ENCODE measurements at places on chromosomes 2 and 18. TPM values are rescaled to one million over a fixed set of nuclear protein-coding genes. Genes with fewer than 3 reads are reported as not detected.

DNA sequence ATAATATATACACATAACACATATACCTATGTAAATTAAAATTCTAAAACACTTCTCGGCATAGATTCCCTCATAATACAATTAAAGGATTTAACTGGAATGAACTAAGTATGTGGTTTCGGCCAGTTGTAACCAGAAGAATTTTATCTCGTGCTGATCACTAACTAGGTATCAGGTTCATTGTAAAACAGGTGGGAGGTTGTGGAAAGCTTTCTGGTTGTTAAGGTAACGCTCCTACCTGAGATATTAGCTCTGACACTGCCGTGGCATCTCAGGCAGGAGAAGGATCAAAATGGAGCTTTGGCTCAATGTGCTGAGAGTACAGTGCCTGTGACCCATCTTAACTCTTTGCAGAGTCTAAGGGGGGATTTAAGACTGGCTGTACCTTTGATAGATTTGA is 42.5 kb downstream of the SLC9A2 start:
- DNase-seq, result no peak

GRCh38 chr2:23420840-23421476 is 36.0 kb downstream of the KLHL29 start:
- DNase-seq, result no peak

GRCh38 chr2:108257757-108258331 is 18.1 kb downstream of the SULT1C3 start:
- no peak for DNase-seq

DNA sequence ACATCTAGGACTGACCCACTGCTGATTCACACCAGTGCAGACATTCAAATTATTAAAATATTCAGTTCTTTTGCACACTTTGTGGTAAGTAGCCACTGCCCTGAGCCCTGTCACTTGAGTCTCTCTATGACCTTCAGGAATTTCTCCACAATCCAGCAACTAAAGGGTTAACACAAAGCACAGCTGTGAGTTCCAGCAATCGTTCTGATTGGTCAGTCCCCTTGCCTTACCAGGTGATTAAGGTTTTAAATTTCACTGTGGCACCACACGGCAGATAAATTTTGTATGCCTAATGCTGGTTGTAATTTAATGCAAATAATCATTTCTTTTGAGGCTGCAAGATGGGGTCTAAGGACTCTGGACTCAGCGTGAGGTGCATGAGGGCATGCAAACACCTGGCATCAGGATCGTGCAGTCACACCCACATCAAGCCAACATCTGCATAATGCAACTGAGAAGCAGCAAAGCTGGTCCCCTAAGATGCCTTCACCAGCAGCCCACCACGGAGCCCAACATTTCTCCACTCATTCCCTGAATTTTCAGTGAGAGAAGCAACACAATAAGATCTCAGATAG is 36.6 kb downstream of the SLC14A1 start:
- no peak for DNase-seq

- no peak for DNase-seq
Measured at GRCh38 chr18:45012286-45012685, 331.6 kb downstream of the SETBP1 start.

DNA sequence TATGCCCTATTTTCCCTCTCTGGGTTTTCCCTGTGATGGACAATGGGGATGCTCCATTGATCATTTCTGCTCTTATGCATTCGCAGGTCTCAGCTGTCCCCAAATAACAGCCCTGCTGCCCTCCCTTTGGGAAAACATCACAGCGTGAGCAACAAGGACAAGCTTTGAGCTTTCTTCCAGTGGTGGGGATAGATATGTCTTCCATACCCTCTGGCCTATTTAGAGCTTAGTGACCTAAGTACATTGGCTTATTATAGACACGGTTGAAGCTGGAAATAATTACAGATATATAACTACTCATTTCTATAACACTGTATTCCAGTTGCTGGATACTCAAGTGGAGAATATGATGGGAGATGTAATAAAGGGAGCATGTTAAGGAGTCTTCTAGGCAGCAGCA is 304.3 kb upstream of the MGAT5 start:
- DNase-seq, result no peak

DNA sequence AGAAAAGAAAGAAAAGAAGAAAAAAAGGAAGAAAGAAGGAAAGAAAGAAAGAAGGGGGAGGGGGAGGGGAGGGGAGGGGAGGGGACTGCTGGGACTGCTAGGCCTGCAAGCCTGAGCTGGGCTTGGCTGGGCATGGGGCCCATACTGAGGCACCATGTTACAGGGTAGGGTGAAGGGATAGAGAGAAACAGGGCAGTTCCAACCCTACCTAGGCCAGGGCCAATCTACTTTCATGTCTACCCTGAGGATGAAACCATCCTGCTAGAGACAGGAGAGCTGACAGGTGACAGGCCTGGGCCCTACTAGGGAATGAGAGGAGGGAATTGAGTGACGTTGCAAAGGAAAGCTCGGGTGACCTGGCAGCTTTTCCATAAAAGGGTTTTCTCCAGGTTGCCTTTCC is 41.7 kb downstream of the TEX44 start:
- no peak for DNase-seq

GRCh38 chr2:10235909-10236550 is 66.7 kb upstream of the HPCAL1 start:
- DNase-seq, result no peak

DNA sequence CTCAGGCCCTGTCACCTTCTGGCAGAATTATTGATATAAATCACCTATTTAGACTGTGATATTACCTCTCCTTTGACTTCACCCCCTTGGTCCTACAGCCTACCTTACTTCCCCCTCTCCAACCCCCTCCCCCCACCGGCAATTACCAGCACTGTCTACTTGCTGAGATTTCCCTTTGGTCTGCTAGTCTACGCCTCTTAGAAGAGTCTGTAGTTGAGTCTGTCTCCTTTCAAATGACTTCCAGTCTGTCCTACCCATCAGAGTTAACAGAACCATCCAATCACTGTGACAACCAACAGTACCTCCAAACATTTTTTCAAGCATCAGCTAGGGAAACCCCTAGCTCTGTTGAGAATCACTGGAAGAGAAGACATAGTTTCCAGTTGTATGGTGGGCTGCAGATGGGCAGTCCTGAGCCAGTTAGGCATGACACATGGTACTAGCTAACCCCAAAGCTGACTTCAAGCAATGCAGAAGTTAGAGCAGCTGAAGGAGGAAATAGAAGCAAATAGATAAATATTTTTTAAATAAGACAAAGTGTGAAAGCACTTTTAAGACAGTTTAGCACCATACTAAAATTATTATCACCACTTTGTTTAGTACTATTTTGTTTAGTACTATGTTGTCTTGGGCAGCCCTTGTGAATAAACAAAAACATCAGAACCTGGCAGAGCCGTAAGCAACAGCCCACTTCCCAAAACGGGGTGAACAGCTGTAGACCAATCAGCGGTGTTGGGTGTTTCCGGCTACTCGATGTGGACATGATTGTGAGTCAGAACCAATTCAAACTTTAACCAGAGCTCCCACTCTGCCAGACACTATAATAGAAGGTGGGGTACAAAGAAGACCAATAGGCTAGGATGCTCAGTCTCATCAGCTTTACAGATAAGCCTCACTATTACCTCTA is 2.7 kb upstream of the ASNSD1 start:
- DNase-seq, result no peak

DNA sequence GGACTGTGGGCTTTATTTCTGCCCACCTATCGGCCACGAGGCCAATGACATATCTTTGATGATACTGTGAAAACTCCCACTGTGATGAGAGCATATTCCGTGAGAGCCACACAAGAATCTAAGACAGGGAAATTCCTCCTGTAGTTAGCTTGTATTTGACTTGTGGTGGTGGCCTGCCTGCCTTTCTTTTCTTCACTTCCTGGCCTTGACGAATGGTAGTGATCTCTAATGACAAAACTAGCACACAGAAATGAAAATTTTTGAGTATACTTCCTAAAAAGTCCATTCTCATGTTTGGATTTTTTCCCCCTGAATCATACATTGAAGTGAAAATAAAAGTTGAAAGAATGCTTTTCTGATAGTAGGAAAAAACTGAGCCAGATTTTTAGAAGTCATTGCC is 94.4 kb downstream of the MGAT5 start:
- DNase-seq, result no peak

GRCh38 chr2:33213244-33213643 is 263.2 kb upstream of the RASGRP3 start:
- no peak for DNase-seq

Gene CXCR1
- not detected for total RNA-seq

Gene LAPTM4A
- 151 TPM for total RNA-seq

Gene PEX13
- total RNA-seq, result 33.3 TPM

Gene LOXHD1
- 0.15 TPM for total RNA-seq

Gene FIGN
- total RNA-seq, result 0.79 TPM

Gene GALR1
- 0.46 TPM for total RNA-seq

Gene TMEM37
- total RNA-seq, result 71.8 TPM

Gene GAD1
- total RNA-seq, result 0.31 TPM
